ENCODE measurements at places on chromosomes 7 and 10. TPM values are rescaled to one million over a fixed set of nuclear protein-coding genes. Genes with fewer than 3 reads are reported as not detected.

Gene STK31
- total RNA-seq = not detected

Gene RBP3
- not detected for total RNA-seq

Gene LGI1
- total RNA-seq = 1.4 TPM

Gene SH2D4B
- not detected for total RNA-seq

Gene HOXA2
- not detected for total RNA-seq

Gene GPRIN2
- total RNA-seq = not detected

Gene ABCC2
- total RNA-seq = 1.6 TPM

Gene TCF7L2
- 13.0 TPM for total RNA-seq

Gene VIPR2
- total RNA-seq = 2.4 TPM

Gene PRSS37
- total RNA-seq = not detected

Gene TRIM24
- 60.2 TPM for total RNA-seq

Gene GARIN1A
- total RNA-seq = 1.0 TPM

Gene ARL3
- total RNA-seq = 5.9 TPM

Gene CPXM2
- 10.8 TPM for total RNA-seq

Gene HOXA3
- total RNA-seq = 3.1 TPM

Gene CYP2C19
- total RNA-seq = not detected

Gene CRCP
- 28.9 TPM for total RNA-seq

Gene ENTPD1
- 18.6 TPM for total RNA-seq

Gene FANK1
- 18.9 TPM for total RNA-seq

Gene PLEKHS1
- total RNA-seq = not detected

Gene CSTF2T
- 33.0 TPM for total RNA-seq

Gene LOXL4
- total RNA-seq = 9.1 TPM

Gene LRIT1
- not detected for total RNA-seq

Gene TMEM209
- total RNA-seq = 51.1 TPM

Gene NEBL
- 6.6 TPM for total RNA-seq

Gene SEMA3E
- total RNA-seq = not detected

Gene NPTX2
- 57.4 TPM for total RNA-seq

Gene TYW1B
- total RNA-seq = 1.3 TPM

Gene METTL27
- 2.8 TPM for total RNA-seq

Gene FBXL13
- 5.0 TPM for total RNA-seq

Gene CYP3A7
- total RNA-seq = not detected

Gene PALD1
- total RNA-seq = 8.1 TPM

Gene DDC
- 1.1 TPM for total RNA-seq

Gene SPOCK2
- 23.6 TPM for total RNA-seq

Gene GPR85
- total RNA-seq = 1.6 TPM

Gene CFTR
- not detected for total RNA-seq
